ENCODE measurements at places on chromosomes 16 and 17. TPM values are rescaled to one million over a fixed set of nuclear protein-coding genes. Genes with fewer than 3 reads are reported as not detected.

- H3K27ac ChIP-seq = no peak overlapping the region
- H3K36me3 ChIP-seq = peaks cover 37% of the 10 kb centered on the region
- H3K4me1 ChIP-seq = peaks cover 8% of the 10 kb centered on the region
- H3K4me3 ChIP-seq = no peak overlapping the region
- no peaks in the 10 kb centered on the region for H3K27me3 ChIP-seq
Measured at GRCh38 chr17:81672504-81672903, 6.0 kb downstream of the CCDC137 start.

- no peaks in the 10 kb centered on the region for H3K4me1 ChIP-seq
- no peaks in the 10 kb centered on the region for H3K36me3 ChIP-seq
- H3K4me3 ChIP-seq = no peak overlapping the region
- H3K27me3 ChIP-seq = no peaks in the 10 kb centered on the region
Measured at GRCh38 chr17:416293-417206, 63.9 kb upstream of the RPH3AL start.

DNA sequence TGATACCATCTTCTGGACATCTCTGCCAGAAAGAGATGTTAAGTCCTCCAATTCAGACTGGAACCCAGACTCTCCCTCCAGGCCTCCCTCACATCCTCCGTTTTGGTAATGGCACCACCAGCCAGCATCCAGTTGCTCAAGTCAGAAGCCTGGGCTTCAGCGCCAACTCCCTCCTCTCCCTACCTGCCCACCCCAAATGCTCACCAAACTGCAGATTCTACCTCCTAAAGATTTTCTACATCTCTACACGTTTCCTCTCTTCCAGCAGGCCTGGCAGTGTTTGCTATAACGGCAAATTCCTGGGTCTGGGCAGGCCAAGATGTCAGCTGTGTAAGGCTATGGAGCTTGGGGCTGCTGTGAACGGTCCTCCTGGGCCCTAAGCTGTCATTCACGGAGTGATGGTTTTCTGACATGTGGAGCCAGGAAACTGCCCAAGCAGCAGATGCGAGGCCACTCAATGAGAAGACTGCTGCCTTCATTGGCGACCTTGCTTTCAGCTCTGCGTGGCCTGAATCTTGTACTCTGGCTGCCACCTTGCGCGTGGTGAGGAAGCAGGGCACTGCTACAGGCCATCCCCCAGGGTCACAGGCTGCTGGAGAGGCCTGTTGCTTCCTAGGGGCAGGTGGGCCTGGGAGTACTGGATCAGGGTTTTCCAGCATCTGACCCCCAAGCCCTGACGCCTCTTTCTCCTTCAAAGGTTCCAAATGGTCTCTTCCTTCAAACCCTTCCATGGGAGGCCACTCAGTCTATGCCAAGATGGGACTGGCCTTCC lies 37.7 kb downstream of the TBX4 start:
- H3K27me3 ChIP-seq = peaks cover 7% of the 10 kb centered on the region
- H3K4me1 ChIP-seq = no peaks in the 10 kb centered on the region
- no peak overlapping the region for H3K4me3 ChIP-seq

- no peaks in the 10 kb centered on the region for H3K27me3 ChIP-seq
- H3K4me3 ChIP-seq = no peak overlapping the region
- H3K4me1 ChIP-seq = no peaks in the 10 kb centered on the region
- DNase-seq = no peak
Measured at GRCh38 chr17:72576289-72576759, 455.5 kb downstream of the SOX9 start.

DNA sequence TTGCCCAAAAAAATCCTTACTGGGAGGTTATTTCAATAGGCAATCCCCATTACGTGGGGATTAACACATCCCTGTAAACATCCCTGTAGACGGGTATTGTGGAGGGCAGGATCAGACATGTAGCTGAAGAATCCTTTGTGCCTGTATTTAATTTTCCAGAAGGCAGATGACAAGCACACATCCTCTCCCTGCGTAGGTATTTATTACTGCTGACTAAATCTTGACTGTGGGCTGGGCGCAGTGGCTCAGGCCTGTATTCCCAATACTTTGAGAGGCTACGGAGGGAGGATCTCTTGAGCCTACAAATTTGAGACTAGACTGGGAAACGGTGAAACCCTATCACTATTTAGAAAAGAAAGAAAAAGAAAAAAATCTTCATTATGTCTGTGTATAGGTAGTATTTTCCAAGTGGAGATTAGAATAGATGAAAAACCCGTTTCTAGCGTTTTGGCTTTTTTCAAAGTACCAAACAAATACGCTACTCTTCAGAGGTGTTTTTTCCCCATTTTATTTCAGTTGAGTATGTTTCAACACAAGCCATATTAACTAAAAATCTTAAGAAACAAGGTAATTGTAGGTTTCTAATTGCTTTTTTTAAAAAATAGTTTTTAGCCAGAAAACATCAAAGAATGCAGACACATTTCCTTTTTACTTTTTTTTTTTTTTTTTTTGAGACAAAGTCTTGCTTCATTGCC lies 1.5 kb upstream of the MARF1 start:
- H3K27ac ChIP-seq = no peak overlapping the region
- no peaks in the 10 kb centered on the region for H3K36me3 ChIP-seq
- H3K4me3 ChIP-seq = no peak overlapping the region

DNA sequence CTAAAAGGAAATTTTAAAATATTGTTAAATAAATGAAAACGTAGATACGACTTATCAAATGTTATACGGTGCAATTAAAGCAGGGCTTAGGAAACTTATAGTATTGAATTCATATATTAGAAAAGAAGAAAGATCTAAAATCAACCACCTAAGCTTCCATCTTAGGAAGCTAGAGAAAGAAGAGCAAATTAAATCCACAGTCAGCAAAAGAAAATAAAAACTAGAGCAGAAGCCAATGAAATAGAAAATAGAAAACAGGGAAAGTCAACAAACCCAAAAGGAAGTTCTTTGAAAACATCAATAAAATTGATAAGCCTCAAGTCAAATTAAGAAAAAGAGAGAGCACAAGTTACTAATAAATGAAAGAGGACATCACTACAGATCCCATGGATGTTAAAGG lies 74.6 kb upstream of the CACNG5 start:
- no peak overlapping the region for H3K27ac ChIP-seq
- no peak for DNase-seq
- no peaks in the 10 kb centered on the region for H3K36me3 ChIP-seq
- H3K4me3 ChIP-seq = no peak overlapping the region
- H3K4me1 ChIP-seq = no peaks in the 10 kb centered on the region
- no peaks in the 10 kb centered on the region for H3K27me3 ChIP-seq

DNA sequence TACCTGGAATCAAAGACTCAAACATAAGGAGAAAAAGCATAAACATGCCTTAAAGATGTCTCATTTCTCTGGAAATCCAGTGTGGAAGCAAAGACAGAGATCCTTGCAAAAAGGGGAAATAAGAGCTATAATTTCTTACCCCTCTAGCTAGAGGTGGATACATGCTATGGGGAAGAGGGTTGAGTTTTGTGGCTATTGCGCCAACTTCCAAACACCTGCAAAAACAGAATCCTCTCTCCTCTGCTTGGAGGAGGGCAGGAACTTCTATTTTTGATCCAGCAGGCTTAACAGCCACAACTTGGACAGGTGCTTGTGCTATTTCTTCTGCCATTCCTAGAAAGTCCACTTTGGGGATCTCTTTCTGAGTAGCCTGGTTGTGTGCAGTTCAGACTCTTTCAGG lies 21.5 kb upstream of the NUDT7 start:
- H3K36me3 ChIP-seq = no peaks in the 10 kb centered on the region
- H3K27me3 ChIP-seq = peaks cover 5% of the 10 kb centered on the region
- H3K27ac ChIP-seq = no peak overlapping the region
- H3K4me1 ChIP-seq = no peaks in the 10 kb centered on the region
- DNase-seq = no peak
- no peak overlapping the region for H3K4me3 ChIP-seq

The PTGES3L gene
- not detected for total RNA-seq

- H3K27me3 ChIP-seq = no peaks in the 10 kb centered on the region
- H3K27ac ChIP-seq = no peak overlapping the region
- no peak overlapping the region for H3K4me3 ChIP-seq
- H3K36me3 ChIP-seq = no peaks in the 10 kb centered on the region
- no peak for DNase-seq
Measured at GRCh38 chr17:53449324-53449723, 373.4 kb upstream of the KIF2B start.

DNA sequence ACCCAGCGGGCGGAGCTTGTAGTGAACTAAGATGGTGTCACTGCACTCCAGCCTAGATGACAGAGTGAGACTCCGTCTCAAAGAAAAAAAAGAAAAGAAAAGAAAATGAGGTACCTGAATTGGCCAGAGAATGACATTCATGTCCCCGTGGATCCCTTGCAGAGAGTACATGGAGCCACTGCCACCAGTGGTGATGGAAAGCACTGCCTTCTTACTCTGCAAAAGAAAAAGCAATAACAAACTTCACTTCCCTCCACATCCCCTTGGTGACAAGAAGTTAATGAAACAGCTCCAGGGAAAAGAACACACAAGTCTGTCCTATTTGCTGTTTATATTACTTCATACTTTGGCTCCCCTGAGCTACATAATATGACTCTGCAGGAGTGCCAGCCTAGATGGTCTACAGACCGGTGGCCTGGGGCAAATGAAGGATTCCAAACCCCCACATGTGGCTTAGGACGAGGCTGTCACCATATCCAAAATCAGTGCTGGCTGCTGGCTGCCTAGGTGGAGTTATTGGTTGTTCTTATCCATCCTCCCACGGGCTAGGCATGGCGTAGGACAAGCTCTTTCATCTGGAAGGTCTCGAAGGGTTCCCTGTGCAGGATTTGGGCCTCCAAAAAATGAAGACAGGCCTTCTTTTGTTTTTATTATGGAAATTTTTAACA lies 13.3 kb downstream of the NQO1 start:
- no peak overlapping the region for H3K27ac ChIP-seq
- H3K4me1 ChIP-seq = no peaks in the 10 kb centered on the region
- H3K36me3 ChIP-seq = peaks cover 43% of the 10 kb centered on the region
- DNase-seq = no peak
- no peaks in the 10 kb centered on the region for H3K27me3 ChIP-seq

Measured in endothelial cell of umbilical vein (primary cell).